ENCODE measurements at places on chromosomes 6 and 20. TPM values are rescaled to one million over a fixed set of nuclear protein-coding genes. Genes with fewer than 3 reads are reported as not detected.

DNA sequence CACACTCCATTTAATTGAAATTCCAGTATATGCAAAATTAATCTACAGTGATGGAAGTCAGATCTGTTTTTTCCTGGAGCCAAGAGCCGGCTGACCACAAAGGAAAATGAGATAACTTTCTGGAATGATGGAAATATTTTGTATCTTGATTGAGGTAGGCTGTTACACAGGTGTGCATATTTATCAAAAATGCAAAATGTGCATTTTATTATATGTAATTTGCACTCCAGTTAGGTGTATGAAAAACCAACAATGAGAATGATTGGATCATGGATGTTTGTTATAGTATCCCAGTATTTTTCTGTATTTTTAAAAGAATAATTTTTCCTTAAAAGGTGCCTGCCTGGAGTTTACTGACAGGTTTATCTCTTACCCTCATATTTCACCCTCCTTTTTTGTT, 242.0 kb upstream of the JAG1 start:
- no peaks in the 10 kb centered on the region for H3K27me3 ChIP-seq
- no peak for DNase-seq
- H3K27ac ChIP-seq = no peak overlapping the region
- no peaks in the 10 kb centered on the region for H3K4me1 ChIP-seq

GRCh38 chr6:167855825-167856425, 29.2 kb downstream of the AFDN start:
- H3K4me3 ChIP-seq = no peak overlapping the region
- H3K27ac ChIP-seq = no peak overlapping the region
- H3K27me3 ChIP-seq = no peaks in the 10 kb centered on the region
- DNase-seq = no peak

DNA sequence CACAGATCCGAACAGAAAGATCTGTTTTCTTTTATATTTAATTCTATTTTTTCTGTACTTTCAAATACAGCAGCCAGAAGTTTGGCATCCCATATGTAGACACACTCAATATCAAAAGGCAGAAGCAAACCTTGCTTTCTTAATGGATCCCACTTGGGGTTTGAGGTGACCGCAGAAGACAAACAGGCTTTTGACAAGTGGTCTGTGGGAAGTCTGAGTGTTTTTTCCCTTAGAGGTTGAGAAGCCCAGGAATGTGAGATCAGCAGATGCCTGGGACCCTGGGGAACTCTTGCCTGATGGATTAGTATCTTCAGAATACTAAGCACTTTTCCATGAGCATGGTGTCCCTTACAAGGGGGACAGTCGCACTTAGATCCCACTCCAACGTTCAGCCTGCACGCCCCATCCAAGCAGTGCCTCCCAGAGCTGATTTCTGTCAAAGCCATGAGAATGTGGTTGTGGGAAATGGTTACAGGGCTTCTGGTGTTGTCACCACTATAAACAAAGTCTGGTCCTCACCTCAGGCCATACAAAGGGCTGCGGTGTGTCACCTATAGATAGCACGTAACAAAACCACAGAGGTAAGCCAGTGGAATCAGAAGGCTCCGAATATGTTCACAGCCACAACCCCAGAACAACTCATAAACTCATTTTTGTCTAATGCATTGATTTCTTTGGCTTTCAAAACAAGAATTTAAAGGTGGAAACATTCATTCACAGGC, 12.7 kb downstream of the IL17F start:
- no peak overlapping the region for H3K27ac ChIP-seq
- no peaks in the 10 kb centered on the region for H3K36me3 ChIP-seq
- H3K27me3 ChIP-seq = no peaks in the 10 kb centered on the region
- H3K4me1 ChIP-seq = no peaks in the 10 kb centered on the region

DNA sequence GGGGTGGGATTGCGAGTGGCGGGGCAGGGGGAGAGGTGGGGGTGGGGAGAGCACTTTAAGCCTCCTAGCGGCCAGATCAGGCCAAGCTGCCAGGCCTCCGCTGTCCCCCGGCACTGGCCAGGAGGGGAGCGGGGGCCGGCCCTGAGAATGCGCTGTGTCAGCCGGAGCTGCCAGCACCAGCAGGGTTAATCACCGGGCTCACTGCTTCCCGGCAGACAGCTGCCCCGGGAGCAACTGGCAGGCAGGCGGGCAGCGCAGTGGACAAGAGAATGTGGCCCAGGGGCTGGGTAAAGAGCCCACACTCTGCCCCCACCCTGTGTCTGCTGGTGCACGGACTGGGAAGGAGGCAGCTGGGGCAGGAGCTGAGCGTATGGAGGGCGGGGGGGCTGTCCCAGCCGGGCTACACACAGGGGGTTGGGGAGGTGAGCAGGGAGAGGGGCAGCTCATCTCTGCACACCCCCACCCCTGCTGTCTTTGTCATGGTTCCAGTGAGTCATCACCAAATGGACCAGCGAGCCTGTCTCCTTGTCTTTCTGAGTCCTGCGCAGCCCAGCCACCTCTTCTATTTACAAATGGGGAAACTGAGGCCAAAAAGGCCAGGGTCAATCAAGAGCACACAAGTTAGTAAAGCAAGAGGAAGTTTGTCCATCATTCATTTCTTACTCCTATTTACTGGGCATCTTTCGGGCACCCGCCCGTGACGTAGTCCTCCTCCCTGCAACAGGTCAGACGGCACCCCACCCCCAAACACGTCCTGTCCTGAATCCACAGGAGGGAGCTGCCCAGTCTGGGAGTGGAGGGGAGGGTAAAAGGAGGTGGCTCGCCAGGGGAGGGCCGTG, 2.1 kb upstream of the LAMA5 start:
- no peaks in the 10 kb centered on the region for H3K27me3 ChIP-seq
- peak overlapping the region; percentile 71 for H3K4me3 ChIP-seq
- peaks cover 27% of the 10 kb centered on the region for H3K4me1 ChIP-seq
- H3K27ac ChIP-seq = no peak overlapping the region
- peak; percentile 89 for DNase-seq
- H3K36me3 ChIP-seq = no peaks in the 10 kb centered on the region

The SERPINB1 gene
- 43.8 TPM for total RNA-seq

GRCh38 chr6:136347847-136348246, 58.2 kb upstream of the BCLAF1 start:
- H3K36me3 ChIP-seq = peaks cover 20% of the 10 kb centered on the region
- no peaks in the 10 kb centered on the region for H3K4me1 ChIP-seq
- H3K27ac ChIP-seq = no peak overlapping the region

Measured in endodermal cell (in vitro differentiated cells).